ENCODE measurements at places on chromosomes 6 and 20.
A peak's percentile ranks its signal among the peaks of the same experiment; 100 is the strongest.

DNA sequence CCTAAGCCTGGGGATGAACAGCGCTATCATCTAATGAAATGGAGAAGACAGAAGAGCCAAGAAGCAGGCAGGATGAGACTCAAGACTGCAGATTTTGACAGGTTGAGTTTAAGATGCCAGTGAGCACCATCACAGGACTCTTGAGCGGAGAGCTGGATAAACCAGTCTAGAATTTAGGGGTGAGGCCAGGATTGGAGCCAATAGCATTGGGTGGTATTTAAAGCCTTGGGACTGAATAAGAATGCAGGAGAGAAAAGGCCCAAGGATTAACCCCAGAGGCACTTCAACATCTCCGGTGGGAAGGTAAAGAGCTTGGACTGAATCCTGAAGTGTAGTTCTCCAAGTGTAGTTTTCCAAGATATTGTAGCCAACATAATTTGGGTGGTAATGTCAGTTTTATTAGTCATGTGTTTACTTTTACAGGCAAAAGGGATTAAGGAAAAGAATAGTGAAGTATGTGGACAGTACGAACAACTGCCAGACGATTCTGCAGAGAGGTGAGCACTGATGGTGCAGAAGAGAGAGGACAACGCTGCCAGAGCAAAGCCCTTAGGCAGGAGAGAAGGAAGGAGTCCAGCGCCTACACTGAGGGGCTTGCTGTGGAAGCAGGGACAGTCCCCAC lies 85.2 kb downstream of the DTNBP1 start:
- H3K27me3 ChIP-seq, result no peaks in the 10 kb centered on the region
- DNase-seq, result no peak
- H3K36me3 ChIP-seq, result peaks cover 4% of the 10 kb centered on the region
- peaks cover 19% of the 10 kb centered on the region for H3K4me1 ChIP-seq

GRCh38 chr6:142489722-142490610 lies 188.2 kb downstream of the ADGRG6 start:
- H3K36me3 ChIP-seq, result no peaks in the 10 kb centered on the region
- no peak overlapping the region for H3K4me3 ChIP-seq
- no peak for DNase-seq
- no peak overlapping the region for H3K27ac ChIP-seq
- no peaks in the 10 kb centered on the region for H3K4me1 ChIP-seq

DNA sequence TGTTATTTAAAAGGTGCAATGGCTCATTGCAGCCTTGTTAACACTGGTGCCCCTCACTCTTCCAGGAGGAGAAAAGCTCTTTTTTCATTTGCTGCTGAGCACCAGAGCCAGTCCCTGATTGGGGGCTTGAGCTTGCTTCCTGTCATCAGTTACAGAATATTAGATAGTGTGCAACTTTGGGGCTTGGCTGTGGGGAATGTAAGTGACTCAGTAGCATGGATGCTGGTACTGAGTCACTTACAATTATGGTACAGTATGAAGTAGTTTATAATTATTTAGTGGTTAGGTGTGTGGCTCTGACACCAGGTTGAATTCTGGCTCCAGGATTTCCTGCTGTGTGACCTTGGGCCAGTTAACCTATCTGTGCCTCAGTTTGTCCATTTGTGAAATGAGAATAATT lies 37.6 kb downstream of the ANKS1A start:
- H3K4me3 ChIP-seq, result no peak overlapping the region
- DNase-seq, result no peak
- H3K27ac ChIP-seq, result peak overlapping the region; percentile 24
- peaks cover 22% of the 10 kb centered on the region for H3K4me1 ChIP-seq
- H3K36me3 ChIP-seq, result peaks cover 3% of the 10 kb centered on the region

- peaks cover 8% of the 10 kb centered on the region for H3K36me3 ChIP-seq
- peaks cover 10% of the 10 kb centered on the region for H3K27me3 ChIP-seq
- DNase-seq, result no peak
- no peak overlapping the region for H3K4me3 ChIP-seq
- H3K4me1 ChIP-seq, result peaks cover 17% of the 10 kb centered on the region
These were observed 6.4 kb downstream of the EDN1 start for GRCh38 chr6:12296604-12297003.

DNA sequence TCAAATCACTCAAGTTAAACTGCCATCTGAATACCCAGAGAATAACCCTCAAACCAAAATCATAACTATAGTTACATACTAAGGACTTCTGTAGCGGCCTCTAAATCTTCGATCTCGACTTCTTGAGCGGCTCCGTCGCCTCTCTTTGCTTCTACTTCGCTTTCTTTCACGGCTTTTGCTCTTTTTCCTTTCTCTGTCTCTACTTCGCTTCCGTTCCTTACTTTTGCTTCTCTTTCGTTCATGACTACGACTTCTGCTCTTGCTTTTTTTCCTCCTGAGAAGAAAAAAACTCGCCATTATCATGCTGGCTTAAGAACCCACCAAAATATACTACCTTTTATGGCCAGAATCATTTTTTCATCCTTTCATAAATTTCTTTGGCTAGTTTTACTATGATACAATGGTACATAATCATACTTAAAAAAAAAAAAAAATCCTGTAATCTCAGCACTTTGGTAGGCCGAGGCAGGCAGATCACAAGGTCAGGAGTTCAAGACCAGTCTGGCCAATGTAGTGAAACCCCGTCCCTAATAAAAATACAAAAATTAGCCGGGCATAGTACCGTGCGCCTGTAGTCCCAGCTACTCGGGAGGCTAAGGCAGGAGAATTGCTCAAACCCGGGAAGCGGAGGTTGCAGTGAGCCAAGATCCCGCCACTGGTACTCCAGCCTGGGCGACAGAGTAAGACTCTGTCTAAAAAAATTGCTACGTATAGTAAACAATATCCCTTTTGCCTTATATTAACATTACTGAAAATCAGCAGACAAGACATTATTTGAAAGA lies 10.0 kb downstream of the RBM39 start:
- H3K27me3 ChIP-seq, result no peaks in the 10 kb centered on the region
- no peak overlapping the region for H3K4me3 ChIP-seq
- DNase-seq, result no peak
- peaks cover 7% of the 10 kb centered on the region for H3K4me1 ChIP-seq
- peak overlapping the region; percentile 26 for H3K27ac ChIP-seq

- no peaks in the 10 kb centered on the region for H3K27me3 ChIP-seq
- no peak overlapping the region for H3K4me3 ChIP-seq
- H3K27ac ChIP-seq, result no peak overlapping the region
- no peaks in the 10 kb centered on the region for H3K4me1 ChIP-seq
These were observed 197.5 kb downstream of the BCKDHB start for GRCh38 chr6:80304014-80304413.

DNA sequence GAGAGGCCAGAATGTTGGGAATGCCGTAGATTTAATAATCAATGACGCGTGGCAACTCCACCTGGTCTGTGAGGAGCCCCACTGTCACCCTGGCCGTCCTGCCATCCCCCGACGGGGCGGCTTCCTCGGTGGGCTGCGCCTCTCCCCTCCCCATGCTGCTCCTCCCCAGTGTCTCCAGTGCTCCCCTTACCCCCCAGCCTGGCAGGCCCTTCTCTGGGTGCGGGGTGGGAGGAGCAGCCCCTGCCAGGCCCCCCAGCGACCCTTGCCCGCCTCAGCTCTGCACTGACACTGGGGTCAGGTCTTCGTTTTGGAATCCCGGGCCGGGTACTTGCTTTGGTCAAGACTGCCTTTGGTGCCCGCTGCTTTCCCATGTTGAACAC lies 82.3 kb upstream of the FRMD1 start:
- H3K36me3 ChIP-seq, result no peaks in the 10 kb centered on the region
- H3K4me1 ChIP-seq, result peaks cover 48% of the 10 kb centered on the region
- peaks cover 6% of the 10 kb centered on the region for H3K27me3 ChIP-seq
- no peak overlapping the region for H3K27ac ChIP-seq

DNA sequence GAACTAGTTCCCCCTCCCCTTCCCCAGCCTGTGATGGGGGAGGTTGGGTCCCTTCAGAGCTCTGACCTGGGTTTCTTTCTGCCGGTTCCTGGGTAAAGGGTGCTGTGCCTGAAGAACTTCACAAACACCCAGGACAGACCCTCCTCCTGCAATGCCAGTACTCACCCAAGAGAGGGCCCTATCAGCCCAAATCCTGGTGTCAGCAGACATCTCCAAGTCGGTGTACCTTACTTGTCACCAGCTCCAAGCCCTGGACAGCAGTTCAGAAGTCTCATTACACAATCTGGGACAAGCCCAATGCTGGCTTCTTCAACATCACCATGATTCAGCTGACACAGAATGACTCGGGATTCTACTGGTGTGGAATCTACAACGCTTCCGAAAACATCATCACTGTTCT lies 467 bp downstream of the TREML4 start:
- no peaks in the 10 kb centered on the region for H3K4me1 ChIP-seq

GRCh38 chr6:104957301-104958177 lies 632 bp downstream of the LIN28B start:
- no peak for DNase-seq
- H3K4me3 ChIP-seq, result peak overlapping the region; percentile 97
- H3K36me3 ChIP-seq, result no peaks in the 10 kb centered on the region
- peak overlapping the region; percentile 86 for H3K27ac ChIP-seq
- H3K4me1 ChIP-seq, result peaks cover 15% of the 10 kb centered on the region

- no peaks in the 10 kb centered on the region for H3K27me3 ChIP-seq
- no peak overlapping the region for H3K4me3 ChIP-seq
- peaks cover 4% of the 10 kb centered on the region for H3K4me1 ChIP-seq
- no peak overlapping the region for H3K27ac ChIP-seq
- H3K36me3 ChIP-seq, result no peaks in the 10 kb centered on the region
These were observed 14.5 kb downstream of the CD109 start for GRCh38 chr6:73710470-73710869.

- no peak for DNase-seq
- no peak overlapping the region for H3K4me3 ChIP-seq
- no peak overlapping the region for H3K27ac ChIP-seq
- H3K4me1 ChIP-seq, result peaks cover 5% of the 10 kb centered on the region
- no peaks in the 10 kb centered on the region for H3K36me3 ChIP-seq
- H3K27me3 ChIP-seq, result peaks cover 5% of the 10 kb centered on the region
These were observed 17.8 kb downstream of the SYNDIG1 start for GRCh38 chr20:24487240-24487639.

DNA sequence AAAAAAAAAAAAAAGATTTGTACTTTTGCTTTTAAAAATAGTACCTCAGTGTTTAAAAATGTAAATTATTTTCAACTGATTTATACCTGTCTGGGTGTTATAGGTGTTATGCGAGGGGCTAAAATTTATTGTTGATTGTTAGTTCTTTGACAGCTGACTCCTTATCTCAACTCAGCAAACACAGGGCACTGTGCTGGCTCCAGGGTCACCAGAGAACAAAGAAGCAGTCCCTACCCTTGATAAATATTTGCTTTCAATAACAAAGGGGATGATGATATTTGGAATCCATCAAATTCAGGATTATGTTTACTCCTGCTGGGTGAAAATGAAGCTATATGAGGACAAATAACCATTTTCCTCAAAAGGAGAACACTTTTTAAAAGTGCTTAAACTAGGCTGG lies 34.2 kb upstream of the KAT14 start:
- H3K27ac ChIP-seq, result no peak overlapping the region
- no peaks in the 10 kb centered on the region for H3K36me3 ChIP-seq
- no peaks in the 10 kb centered on the region for H3K4me1 ChIP-seq

GRCh38 chr20:51876313-51876940 lies 74.1 kb upstream of the SALL4 start:
- no peaks in the 10 kb centered on the region for H3K36me3 ChIP-seq
- DNase-seq, result no peak
- H3K27me3 ChIP-seq, result no peaks in the 10 kb centered on the region
- peaks cover 18% of the 10 kb centered on the region for H3K4me1 ChIP-seq
- H3K4me3 ChIP-seq, result no peak overlapping the region

DNA sequence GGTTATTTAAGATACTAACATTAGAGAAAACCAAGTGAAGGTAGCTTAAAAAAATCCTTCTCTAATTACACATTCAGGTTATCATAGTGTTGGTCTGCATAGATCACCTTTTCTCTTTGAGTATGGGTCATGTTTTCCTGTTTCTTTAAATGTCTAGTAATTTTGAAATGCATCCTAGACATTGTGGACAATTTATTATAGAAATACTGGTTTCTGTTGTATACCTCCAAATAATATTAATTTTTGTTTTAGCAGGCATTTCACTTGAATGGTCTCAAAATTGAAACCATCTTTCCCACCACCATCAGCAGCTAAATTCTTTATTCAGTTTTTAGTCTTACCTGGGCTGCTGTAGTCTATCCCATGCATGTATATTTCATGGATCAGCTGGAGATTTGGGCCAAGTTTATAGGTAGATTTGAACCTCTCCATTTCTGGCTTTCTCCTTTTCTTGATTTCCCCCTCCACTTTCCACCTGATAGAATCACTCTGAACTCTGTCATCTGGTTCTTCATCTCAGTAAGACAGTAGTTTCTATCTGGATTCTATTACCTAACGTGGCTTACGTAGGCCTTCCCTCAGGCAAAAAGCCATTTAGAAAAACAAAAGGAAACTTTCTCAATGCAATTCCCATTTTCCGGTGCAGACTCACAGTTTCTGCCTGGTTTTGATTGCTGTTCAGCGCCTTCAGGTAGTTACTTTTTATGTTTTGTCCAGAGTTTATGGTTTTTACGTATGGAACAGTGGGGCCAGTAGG lies 52.3 kb downstream of the ZFAND3 start:
- H3K4me1 ChIP-seq, result peaks cover 34% of the 10 kb centered on the region
- H3K4me3 ChIP-seq, result no peak overlapping the region
- H3K27ac ChIP-seq, result peak overlapping the region; percentile 75
- no peak for DNase-seq
- H3K36me3 ChIP-seq, result peaks cover 11% of the 10 kb centered on the region
- H3K27me3 ChIP-seq, result no peaks in the 10 kb centered on the region

DNA sequence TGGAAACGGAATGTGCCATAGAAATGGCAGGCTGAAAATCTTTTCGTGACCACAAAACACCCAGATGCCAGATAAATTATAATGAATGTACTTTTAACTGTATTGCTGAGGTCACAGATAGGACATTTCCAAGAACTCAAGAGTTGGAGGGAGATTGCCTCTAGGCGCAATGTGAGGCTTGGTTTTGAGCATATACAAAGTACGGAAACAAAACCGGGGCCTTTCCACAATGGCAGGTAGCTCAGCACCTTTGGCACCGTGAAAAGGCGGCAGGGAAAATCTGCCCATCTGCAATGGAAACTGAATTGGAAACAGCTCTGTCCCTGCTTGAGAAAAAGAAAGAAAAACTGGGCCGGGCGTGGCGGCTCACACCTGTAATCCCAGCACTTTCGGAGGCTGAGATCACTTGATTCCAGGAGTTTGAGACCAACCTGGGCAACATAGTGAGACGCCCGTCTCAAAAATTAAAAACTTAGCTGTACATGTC lies 10.5 kb upstream of the C20orf144 start:
- H3K27ac ChIP-seq, result peak overlapping the region; percentile 97
- peaks cover 68% of the 10 kb centered on the region for H3K4me1 ChIP-seq
- H3K27me3 ChIP-seq, result no peaks in the 10 kb centered on the region
- no peak for DNase-seq

DNA sequence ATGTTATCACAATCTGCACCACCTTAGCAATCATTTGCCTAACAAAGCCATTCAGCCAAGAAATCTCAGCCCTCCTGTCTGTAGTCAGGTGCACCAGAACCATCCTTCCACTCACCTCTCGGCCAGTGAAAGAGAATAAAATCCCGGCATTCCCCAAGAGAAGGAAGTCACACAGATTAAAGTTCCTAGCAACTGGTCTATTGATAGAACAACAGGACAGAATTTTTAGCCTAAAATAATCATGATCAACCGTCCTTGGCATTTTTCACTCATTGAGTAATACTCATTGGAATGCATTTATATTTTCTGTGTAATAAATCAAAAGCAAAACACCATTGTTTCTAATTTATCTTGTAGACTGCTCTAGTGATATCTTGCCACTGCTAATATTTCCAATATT lies 85.7 kb upstream of the CDH4 start:
- H3K4me3 ChIP-seq, result no peak overlapping the region
- peaks cover 26% of the 10 kb centered on the region for H3K27me3 ChIP-seq
- H3K27ac ChIP-seq, result no peak overlapping the region
- no peak for DNase-seq

Measured in type B pancreatic cell (in vitro differentiated cells).